ENCODE measurements at places on chromosomes 5 and 9. TPM values are rescaled to one million over a fixed set of nuclear protein-coding genes. Genes with fewer than 3 reads are reported as not detected.
A peak's percentile ranks its signal among the peaks of the same experiment; 100 is the strongest.

GRCh38 chr9:130493021-130493420 is 48.3 kb downstream of the ASS1 start:
- DNase-seq, result no peak

GRCh38 chr5:168620807-168621206 is 41.6 kb upstream of the PANK3 start:
- no peak for DNase-seq

GRCh38 chr9:135920256-135920930 is 13.0 kb upstream of the CAMSAP1 start:
- DNase-seq, result no peak

Gene GLRX
- 50.9 TPM for polyA plus RNA-seq

DNA sequence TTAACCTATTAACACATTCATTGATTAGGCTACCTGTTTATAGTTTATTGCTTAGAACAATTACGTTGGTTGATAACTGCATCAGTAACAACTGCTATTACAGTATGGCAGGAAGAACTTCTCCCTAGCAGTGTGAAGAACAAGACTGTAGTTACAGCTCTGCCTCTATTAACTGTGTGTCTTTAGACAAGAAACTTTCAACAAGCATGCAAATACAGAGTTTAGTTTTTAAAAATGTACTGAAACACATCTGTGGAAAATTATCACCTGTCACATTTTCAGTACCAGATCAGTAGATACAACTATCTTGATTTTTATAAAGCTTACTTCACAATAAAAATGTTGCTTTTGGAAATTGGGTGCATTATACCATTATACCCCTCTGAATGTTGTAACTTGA is 22.2 kb downstream of the ELL2 start:
- no peak for DNase-seq

- peak; percentile 58 for DNase-seq
These were observed 5.8 kb upstream of the SNAPC3 start for GRCh38 chr9:15416880-15417279.

DNA sequence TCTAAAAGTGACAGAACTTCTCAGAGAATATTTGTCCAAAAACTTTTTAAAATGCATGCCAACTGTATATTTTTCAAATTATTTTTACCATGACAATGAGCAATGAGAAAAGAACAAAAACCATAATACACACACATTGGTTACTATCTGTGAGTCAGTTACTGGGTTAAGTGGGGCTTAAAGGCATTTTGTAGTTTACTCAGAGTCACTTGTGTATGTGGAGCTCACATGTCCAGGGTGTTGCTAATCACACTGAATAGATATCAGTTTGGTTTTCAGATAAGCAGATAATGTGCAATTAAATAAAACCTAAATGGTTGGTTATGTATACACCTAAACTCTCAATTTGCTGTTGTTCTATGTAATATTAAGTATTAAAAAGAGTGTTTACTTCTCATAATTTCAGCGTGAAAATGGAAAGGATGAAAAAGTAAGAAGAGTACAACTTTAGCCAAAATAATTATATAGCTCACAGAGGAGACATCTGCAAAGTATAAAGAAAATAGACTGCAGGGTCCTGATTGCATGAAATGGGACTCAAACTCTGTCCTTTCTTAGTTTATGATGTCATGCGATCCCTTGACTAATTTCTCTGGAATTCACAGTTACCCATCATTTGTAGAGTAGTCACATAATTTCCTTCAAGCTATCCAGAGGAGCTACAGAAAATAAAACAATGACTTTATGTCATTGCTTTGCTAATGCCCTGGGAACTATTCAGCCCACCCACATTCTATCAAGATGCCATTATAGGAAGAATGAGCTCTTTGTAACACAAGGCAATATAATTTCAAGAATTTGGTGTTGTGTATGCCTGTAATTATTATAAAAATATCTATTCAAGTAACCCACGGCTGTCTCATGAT is 388.0 kb upstream of the ZNF608 start:
- no peak for DNase-seq

GRCh38 chr5:67166460-67167285 is 29.9 kb downstream of the CD180 start:
- no peak for DNase-seq

Gene C9orf50
- polyA plus RNA-seq, result 0.30 TPM

Gene C7
- polyA plus RNA-seq, result 11.1 TPM

GRCh38 chr5:23675456-23675855 is 168.0 kb downstream of the PRDM9 start:
- no peak for DNase-seq

DNA sequence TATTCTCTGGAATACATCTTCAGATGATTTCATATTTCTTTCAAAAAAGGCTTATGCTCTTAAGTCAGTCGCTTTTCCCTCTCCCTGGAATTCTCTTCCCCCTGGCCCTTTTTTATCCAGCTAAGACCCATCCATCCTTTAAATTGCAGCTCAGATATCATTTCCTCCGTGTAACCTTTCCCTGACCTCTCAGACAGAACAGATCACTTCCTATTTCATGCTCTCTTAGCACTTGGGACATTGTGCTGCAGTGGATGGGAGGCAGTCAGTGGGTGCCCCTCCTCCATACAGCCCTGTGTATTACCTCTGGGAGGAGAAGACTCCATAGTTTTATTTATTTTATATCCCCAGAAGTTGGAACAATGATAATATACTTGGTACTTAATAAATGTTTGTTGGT is 423.4 kb downstream of the ISL1 start:
- no peak for DNase-seq

DNA sequence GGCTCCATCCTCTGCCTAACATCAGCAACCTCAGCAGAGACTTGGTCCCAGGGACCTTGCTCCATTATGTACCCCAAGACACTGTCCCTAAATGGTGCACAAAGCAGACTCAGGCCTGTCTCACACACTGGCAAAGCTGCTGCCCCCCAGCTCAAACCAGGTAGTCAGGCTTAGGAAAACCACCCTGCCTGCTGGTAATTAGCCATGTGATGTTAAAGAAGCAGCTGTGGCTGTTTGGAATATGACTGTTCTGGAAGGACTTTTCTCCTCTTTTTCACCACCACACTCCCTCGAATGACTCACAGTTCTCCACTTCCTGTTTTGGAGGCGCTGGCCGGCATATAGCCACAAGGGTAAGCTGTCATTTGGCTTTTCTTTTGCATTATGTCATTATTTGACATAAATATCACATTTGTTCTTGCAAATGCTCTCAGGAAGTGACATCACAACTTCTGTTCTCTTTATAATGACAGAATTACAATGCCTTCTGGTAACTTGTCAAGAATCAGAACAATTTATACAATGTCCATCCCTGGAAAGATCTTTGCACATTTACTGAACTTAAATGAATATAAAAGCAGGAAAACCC is 113.9 kb downstream of the SUSD1 start:
- DNase-seq, result peak; percentile 22

GRCh38 chr9:114121227-114122135 is 22.4 kb upstream of the KIF12 start:
- no peak for DNase-seq

DNA sequence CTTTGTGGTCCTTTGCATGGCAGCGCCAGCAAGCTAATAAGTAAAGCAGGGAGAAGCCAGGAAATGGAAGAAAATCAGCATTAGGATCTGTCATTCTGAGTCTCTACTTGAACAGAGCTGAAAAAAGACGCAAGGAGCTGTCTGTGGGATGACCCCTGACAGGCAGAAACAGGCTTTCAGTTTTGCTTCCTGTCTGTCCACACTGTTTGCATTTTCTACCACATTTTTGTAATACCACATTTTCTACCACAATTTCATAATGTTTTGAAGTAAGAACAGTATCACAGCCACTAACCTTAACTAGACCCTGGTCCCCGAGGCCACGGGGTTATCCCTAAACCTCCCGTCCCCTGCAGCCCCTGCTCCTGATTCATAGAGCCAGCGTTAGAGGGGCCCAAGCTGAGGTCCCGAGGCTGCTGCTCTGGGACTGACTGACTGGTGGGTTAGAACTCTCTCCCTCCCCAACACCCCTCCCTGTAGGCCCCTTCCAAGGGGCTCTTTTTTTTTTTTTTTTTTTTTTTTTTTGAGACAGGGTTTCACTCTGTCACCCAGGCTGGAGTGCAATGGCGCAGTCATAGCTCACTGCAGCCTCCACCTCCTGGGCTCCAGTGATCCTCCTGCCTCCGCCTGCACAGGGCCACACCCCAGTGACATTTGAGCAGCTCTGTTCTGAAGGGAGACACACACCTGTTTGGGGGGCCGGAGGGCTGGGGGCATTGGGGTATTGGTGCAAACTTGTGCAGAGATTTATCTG is 4.0 kb upstream of the CLIC3 start:
- no peak for DNase-seq

Gene KCNN2
- polyA plus RNA-seq, result not detected

DNA sequence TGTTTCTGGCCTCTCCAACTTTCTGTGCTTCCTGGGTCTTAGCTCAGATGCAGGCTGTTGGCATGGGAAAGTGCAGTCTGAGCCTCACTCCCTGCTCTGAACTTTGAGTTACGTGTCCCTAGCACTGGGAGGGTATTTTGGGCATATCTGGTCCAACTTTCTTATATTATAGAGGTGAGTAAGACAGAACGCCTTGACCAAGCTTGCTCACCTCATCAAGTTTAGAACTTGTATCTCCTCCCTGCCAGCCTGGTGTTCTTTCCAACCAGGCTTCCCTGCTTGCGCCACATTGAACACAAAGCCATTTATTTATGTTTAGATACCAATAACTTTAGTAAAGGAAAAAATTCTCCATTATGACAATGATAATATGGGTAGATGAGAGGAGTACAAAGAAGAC is 33.2 kb downstream of the TNC start:
- DNase-seq, result no peak

- DNase-seq, result no peak
These were observed 117.8 kb downstream of the ZNF354C start for GRCh38 chr5:179177711-179178575.

Gene RFX3
- 2.1 TPM for polyA plus RNA-seq

Gene IRX1
- not detected for polyA plus RNA-seq

Gene EIF4E1B
- not detected for polyA plus RNA-seq

Gene SELENOP
- 0.06 TPM for polyA plus RNA-seq

Data from SK-N-SH (cell line).